Endodermal cell (in vitro differentiated cells): ENCODE measurements at places on chromosomes 11 and 22. TPM values are rescaled to one million over a fixed set of nuclear protein-coding genes. Genes with fewer than 3 reads are reported as not detected.

DNA sequence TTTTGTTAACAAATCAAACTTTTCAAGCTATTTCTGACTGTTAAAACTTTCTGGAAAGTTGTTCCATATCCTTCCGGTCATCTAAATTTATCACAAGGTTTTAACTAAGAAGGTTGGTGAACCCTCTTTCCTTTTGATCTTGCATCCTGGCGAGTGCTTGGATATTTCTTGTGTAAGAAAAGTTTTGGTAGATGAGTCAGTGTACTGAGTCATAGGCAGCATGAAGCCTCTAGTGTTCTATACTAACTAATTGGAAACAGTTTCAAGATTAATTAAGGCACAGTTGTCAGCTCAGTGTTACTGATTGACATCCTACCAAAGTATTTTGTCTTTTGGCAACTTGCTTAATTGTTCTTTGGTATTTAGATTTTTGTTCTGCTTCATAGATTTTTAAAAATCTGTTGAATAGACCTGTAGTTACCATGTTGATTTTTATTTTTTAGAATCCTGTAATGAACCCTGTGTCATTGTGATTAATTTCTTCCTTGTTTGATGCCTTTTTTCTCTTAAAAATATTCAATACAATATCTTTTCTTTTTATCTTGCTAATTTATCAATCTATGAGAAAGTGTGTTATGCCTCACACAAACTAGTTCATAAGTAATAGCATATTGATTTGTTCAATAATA lies 38.0 kb downstream of the METTL15 start:
- H3K27me3 ChIP-seq, result no peaks in the 10 kb centered on the region
- no peak overlapping the region for H3K27ac ChIP-seq
- no peaks in the 10 kb centered on the region for H3K4me1 ChIP-seq

- no peaks in the 10 kb centered on the region for H3K4me1 ChIP-seq
- no peak overlapping the region for H3K27ac ChIP-seq
- H3K27me3 ChIP-seq, result no peaks in the 10 kb centered on the region
- no peak for DNase-seq
Measured at GRCh38 chr22:42931421-42932196, 74.5 kb upstream of the ARFGAP3 start.

SYCE3 gene
- 0.91 to 1.5 TPM (median 1.3 TPM) in 3 replicates for total RNA-seq

OR5AR1 gene
- not detected in 2 replicates for total RNA-seq

DNA sequence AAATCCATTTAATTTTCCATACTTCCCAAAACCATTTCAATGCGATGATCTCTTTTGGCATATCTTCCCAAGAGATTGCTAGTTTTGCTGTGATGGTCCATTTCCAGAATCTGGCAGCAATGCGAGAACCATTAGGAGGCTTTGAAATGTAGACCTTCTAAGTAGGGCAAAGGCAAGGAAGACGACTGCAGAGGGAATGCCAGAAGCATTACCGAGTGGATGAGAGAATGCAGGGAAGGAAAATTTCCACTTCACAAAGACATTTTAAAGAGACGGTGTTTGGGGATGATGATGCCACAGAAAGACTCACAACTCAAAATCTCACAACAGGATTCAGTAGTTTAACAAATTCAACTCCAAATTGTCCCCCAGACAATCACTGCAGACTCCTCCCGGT lies 471 bp upstream of the CEP126 start:
- H3K36me3 ChIP-seq, result no peaks in the 10 kb centered on the region
- H3K27me3 ChIP-seq, result no peaks in the 10 kb centered on the region
- peak overlapping the region; percentile 25 for H3K27ac ChIP-seq
- H3K4me3 ChIP-seq, result peak overlapping the region; percentile 86
- no peak for DNase-seq
- no peaks in the 10 kb centered on the region for H3K4me1 ChIP-seq

DEUP1 gene
- 0.29 to 0.35 TPM in 2 of 3 replicates, not detected in the other for total RNA-seq

SLCO2B1 gene
- 0.90 and 1.1 TPM in 2 replicates for total RNA-seq

FADS3 gene
- 27.8 and 28.4 TPM in 2 replicates for total RNA-seq

DNA sequence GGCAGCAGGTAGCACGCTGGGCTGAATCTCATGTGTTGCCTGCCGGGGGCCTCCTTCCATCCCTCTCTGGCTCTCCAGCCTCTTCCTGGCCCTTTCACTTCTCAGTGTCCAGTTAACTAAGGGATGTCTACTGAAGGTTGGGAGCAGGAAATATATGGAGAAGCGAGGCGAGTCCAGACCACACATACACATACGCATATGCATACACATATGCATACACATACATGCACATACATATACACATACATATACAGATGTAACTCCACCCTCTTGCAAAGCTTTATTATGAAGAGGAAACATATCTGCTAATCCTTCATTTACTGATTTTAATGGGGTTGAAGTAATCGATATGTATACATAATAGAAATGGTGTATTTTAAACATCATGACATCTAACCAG lies 636.1 kb upstream of the CCDC179 start:
- H3K27ac ChIP-seq, result no peak overlapping the region
- H3K36me3 ChIP-seq, result no peaks in the 10 kb centered on the region

DNA sequence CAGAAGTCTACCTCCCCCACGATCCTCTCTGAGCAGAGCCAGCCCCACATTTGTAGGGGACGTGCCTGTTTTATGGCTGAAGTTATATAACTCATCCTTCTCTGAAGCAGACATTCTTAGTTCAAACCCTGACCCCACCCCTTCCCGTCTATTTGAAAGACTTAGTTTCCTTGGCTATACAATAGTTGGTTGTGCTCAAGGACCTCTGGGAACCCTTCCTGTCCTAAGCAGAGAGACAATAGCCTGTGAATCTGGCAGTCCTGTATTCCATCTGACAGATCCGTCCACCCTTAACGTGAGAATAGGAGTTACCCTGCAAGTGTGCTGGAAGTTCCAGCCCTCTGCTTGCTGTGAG lies 75.2 kb downstream of the MN1 start:
- no peaks in the 10 kb centered on the region for H3K27me3 ChIP-seq

KDELR3 gene
- total RNA-seq, result 10.9 and 11.4 TPM in 2 replicates

GRCh38 chr11:117089685-117090084 lies 8.5 kb downstream of the SIK3 start:
- no peak overlapping the region for H3K27ac ChIP-seq
- no peaks in the 10 kb centered on the region for H3K27me3 ChIP-seq
- H3K4me3 ChIP-seq, result no peak overlapping the region
- peaks cover 26% of the 10 kb centered on the region for H3K36me3 ChIP-seq

GRCh38 chr22:22111267-22111751 lies 128.7 kb upstream of the TOP3B start:
- no peak overlapping the region for H3K4me3 ChIP-seq
- H3K27ac ChIP-seq, result no peak overlapping the region
- peaks cover 25% of the 10 kb centered on the region for H3K27me3 ChIP-seq
- H3K36me3 ChIP-seq, result no peaks in the 10 kb centered on the region
- DNase-seq, result peak; percentile 51

OR5P2 gene
- 3.8 and 8.4 TPM in 2 replicates for total RNA-seq

GRCh38 chr11:35302398-35302797 lies 117.0 kb downstream of the SLC1A2 start:
- DNase-seq, result no peak
- H3K4me3 ChIP-seq, result no peak overlapping the region
- H3K27ac ChIP-seq, result no peak overlapping the region
- H3K4me1 ChIP-seq, result peaks cover 4% of the 10 kb centered on the region
- no peaks in the 10 kb centered on the region for H3K36me3 ChIP-seq

OR8D4 gene
- total RNA-seq, result 0.11 and 0.13 TPM in 2 replicates

DNA sequence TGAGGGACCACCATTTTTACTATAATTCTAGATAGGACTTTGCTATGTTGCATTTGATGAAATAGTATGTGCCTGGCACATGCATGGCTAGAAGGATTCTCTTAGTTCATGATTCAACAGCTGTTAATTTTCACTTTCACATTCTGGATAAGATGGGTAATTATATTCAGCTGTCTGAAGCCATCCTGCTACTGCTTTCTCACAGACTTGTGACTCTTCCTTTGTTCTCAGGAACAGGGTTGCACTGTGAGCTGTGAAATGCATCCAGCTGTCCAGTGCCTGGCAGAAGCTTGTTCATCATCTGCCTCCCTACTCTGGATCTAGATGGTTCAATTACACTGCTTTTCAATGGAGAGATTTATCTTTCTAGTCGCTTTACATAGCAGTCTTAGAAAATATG lies 610.1 kb upstream of the ANO5 start:
- no peak overlapping the region for H3K27ac ChIP-seq
- H3K27me3 ChIP-seq, result peaks cover 17% of the 10 kb centered on the region
- H3K36me3 ChIP-seq, result no peaks in the 10 kb centered on the region

ARHGEF17 gene
- 25.0 and 31.0 TPM in 2 replicates for total RNA-seq

- H3K4me1 ChIP-seq, result peaks cover 19% of the 10 kb centered on the region
- H3K36me3 ChIP-seq, result peaks cover 28% of the 10 kb centered on the region
- no peaks in the 10 kb centered on the region for H3K27me3 ChIP-seq
- peak; percentile 85 for DNase-seq
Measured at GRCh38 chr11:67270256-67271204, 4.3 kb downstream of the GRK2 start.

DNA sequence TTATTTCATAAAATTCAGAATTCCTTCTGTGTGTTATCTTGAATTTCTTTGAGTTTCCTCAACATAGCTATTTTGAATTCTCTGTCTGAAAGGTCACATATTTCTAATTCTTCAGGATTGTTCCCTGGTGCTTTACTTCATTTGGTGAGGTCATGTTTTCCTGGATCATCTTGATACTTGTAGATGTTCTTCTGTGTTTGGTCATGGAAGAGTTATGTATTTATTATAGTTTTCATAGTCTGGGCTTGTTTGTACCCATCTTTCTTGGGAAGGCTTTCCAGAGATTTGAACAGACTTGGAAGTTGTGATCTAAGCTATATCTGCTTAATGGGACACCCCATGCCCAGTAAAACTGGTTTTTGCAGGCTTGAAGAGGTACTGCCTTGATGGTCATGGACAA lies 149.6 kb downstream of the METTL15 start:
- no peak for DNase-seq
- no peak overlapping the region for H3K4me3 ChIP-seq
- no peaks in the 10 kb centered on the region for H3K4me1 ChIP-seq
- no peaks in the 10 kb centered on the region for H3K36me3 ChIP-seq
- no peak overlapping the region for H3K27ac ChIP-seq

DNA sequence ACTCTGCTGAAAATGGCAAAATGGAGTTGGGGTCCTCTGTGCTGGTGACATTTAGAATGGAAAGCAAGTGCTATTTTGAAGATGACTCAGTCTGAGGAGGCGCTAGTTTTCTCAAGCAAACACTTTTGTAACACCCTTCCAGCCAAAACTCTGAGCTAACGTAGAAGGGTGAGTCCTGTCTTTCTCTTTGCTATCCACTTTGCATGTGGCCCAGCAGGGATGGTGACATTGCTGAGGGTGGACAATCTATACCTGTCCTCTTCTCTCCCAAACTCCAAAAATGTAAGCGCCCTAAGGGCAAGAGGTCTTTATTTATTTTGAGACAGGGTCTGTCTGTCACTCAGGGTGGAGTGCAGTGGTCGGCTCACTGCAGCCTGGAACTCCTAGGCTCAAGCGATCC lies 3.6 kb upstream of the KAT5 start:
- peaks cover under 1% of the 10 kb centered on the region for H3K27me3 ChIP-seq
- H3K4me1 ChIP-seq, result no peaks in the 10 kb centered on the region
- peaks cover 6% of the 10 kb centered on the region for H3K36me3 ChIP-seq
- H3K4me3 ChIP-seq, result no peak overlapping the region
- DNase-seq, result no peak
- no peak overlapping the region for H3K27ac ChIP-seq

KMT5B gene
- 47.5 to 53.3 TPM (median 52.8 TPM) in 3 replicates for total RNA-seq

KCTD14 gene
- 11.9 and 12.8 TPM in 2 replicates for total RNA-seq

DNA sequence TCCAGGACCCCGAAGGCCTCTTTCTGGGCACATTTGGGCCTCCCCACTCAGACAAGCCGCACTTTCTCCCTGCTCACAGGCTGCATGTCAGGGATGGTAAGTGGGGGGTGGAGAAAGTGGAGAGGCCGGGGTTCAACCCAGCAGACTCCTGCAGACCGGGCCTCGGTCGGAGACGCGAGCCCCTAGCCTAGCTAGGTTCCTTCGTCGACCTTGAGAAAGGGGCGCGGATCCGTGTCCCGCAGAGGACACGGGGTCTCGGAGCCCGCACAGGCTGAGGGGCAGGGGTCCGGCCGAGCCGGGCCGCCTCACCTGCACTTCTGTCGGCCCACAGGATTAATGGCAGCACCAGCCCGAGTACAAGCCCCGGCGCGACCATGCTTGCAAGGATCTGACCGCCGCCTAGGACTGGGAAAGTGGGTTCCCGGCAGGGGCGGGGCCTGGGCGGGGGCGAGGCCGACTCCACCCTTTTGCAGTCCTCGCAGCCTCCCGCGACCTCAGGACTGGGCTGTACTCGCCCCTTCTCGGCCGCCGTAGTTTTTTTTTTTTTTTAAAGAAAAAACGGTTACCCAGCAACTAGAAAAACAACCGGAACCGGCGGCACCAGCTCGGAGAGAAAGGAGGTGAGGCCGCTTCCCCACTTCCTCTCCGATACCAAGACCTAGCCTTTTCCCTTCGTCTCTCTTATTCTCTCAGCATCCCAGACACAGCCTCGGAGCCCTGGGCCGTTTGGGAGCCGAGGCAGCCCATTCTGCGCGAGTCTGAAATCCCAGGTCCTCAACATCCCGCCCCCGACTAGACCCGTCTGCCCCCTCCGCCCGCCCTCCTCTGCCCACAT lies at the start of the genes SIAE and SPA17:
Gene SIAE, minus strand, starts transcription at position 407 of the 835 bp plus-strand sequence. Its CDS starts 31 bp downstream, at position 376.
Gene SPA17, plus strand, starts transcription at position 572 of the 835 bp plus-strand sequence. CDS start 1,361 bp downstream, outside the sequence.
- peaks cover 28% of the 10 kb centered on the region for H3K27me3 ChIP-seq
- peak; percentile 98 for DNase-seq
- peak within 1 kb of the TSS; percentile 82 for H3K27ac ChIP-seq
- H3K4me1 ChIP-seq, result peaks cover 4% of the 10 kb centered on the region
- peak within 1 kb of the TSS; percentile 89 for H3K4me3 ChIP-seq

- no peak overlapping the region for H3K4me3 ChIP-seq
- H3K27ac ChIP-seq, result no peak overlapping the region
- H3K27me3 ChIP-seq, result no peaks in the 10 kb centered on the region
- H3K4me1 ChIP-seq, result no peaks in the 10 kb centered on the region
- H3K36me3 ChIP-seq, result no peaks in the 10 kb centered on the region
Measured at GRCh38 chr22:17410576-17410975, 41.3 kb downstream of the CECR2 start.

DNA sequence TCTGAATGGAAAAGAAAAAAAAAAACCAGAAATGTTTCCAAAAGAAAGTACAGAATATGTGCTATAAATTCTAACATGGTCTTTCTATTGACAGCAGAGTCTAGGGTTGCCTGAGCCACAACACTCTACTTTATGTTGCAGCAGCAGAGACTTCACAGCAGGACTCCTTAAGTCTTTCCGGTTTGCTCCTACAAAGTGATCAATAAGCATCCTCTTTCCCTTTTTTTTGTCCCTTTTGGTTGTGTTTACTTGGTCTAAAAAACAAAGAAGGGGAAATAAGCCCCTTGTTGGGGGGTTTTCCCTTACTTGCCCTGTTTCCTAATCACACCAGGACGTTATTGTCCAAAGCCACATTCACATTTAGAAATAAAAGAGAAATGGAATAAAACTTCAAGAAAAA lies 163.1 kb upstream of the MPPED2 start:
- no peaks in the 10 kb centered on the region for H3K36me3 ChIP-seq
- H3K27me3 ChIP-seq, result no peaks in the 10 kb centered on the region
- no peak overlapping the region for H3K4me3 ChIP-seq
